Neural progenitor cell (in vitro differentiated cells): ENCODE measurements at places on chromosomes 1 and 21.

GRCh38 chr21:44054710-44055109, 42.6 kb downstream of the TRAPPC10 start:
- H3K27ac ChIP-seq: no peak overlapping the region
- H3K4me1 ChIP-seq: peaks cover 9% of the 10 kb centered on the region
- no peak for DNase-seq
- no peaks in the 10 kb centered on the region for H3K36me3 ChIP-seq
- no peak overlapping the region for H3K4me3 ChIP-seq

DNA sequence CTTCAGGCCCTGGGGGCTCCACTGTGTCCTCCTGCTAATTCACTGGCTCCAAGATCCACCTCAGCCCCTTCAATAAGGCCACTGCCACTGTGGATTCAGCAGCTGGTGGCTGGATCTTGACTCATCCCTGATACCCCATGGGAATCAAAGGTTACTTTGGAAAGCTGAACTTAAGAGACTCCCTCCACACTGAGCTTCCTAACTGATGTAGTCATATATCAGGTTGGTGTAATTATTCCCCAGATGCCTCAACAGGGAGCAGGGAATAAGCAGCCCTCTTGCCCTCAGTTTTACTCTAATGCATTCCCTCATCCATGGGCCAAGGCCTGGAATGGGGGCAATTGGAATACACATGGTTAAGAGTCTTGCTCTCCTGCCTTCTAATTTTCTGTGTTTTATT, 164.6 kb downstream of the FASLG start:
- H3K27me3 ChIP-seq: no peaks in the 10 kb centered on the region
- H3K36me3 ChIP-seq: no peaks in the 10 kb centered on the region
- DNase-seq: no peak
- no peak overlapping the region for H3K27ac ChIP-seq
- no peaks in the 10 kb centered on the region for H3K4me1 ChIP-seq

GRCh38 chr1:221141606-221142285, 262.5 kb downstream of the HLX start:
- no peak overlapping the region for H3K4me3 ChIP-seq
- H3K27me3 ChIP-seq: no peaks in the 10 kb centered on the region
- H3K36me3 ChIP-seq: no peaks in the 10 kb centered on the region
- no peaks in the 10 kb centered on the region for H3K4me1 ChIP-seq
- peak; percentile 61 for DNase-seq

GRCh38 chr21:44736291-44737004, 25.1 kb upstream of the TSPEAR start:
- DNase-seq: no peak
- H3K36me3 ChIP-seq: no peaks in the 10 kb centered on the region
- H3K27ac ChIP-seq: no peak overlapping the region
- no peak overlapping the region for H3K4me3 ChIP-seq

- H3K4me3 ChIP-seq: no peak overlapping the region
- H3K36me3 ChIP-seq: no peaks in the 10 kb centered on the region
- peaks cover 21% of the 10 kb centered on the region for H3K4me1 ChIP-seq
- H3K27me3 ChIP-seq: no peaks in the 10 kb centered on the region
- peak; percentile 48 for DNase-seq
- H3K27ac ChIP-seq: no peak overlapping the region
Observed at GRCh38 chr1:44244986-44245385, 31.7 kb downstream of the DMAP1 start.

DNA sequence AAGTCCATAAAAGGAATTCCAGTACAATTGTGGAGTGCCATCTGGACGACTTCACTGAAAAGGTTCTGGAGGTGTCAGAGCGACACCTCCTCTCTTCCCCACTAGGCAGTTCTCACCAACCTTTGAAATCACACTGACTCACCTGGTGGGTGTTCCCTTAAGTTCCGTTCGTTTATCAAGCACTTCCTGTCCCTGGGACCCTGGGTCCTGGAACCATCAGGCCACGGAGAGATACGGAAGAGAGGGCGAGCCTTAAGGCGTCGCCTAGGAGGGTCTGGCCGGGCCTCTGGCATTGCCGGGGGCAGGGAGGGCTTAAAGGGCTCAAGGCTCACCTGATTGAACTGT, 317 bp downstream of the SPAG17 start:
- no peak overlapping the region for H3K27ac ChIP-seq
- no peak for DNase-seq
- peak overlapping the region; percentile 59 for H3K4me3 ChIP-seq
- H3K27me3 ChIP-seq: no peaks in the 10 kb centered on the region

DNA sequence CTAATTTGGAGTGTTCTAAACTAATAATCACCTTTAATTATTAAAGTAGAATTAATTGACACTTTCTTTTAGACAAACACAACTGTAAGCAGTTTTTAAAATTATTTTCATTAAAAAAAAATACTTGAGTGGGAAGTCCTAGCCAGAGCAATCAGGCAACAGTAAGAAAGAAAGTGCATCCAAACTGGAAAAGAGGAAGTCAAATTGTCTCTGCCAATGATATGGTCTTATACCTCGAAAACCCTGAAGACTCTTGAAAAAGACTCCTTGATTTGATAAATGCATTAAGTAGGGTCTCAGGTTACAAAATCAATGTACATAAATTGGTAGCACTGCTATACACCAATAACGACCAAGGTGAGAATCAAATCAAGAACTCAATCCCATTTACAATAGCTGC, 83.0 kb upstream of the GADD45A start:
- H3K4me1 ChIP-seq: peaks cover 13% of the 10 kb centered on the region
- no peak overlapping the region for H3K4me3 ChIP-seq
- H3K27me3 ChIP-seq: no peaks in the 10 kb centered on the region
- no peak for DNase-seq

DNA sequence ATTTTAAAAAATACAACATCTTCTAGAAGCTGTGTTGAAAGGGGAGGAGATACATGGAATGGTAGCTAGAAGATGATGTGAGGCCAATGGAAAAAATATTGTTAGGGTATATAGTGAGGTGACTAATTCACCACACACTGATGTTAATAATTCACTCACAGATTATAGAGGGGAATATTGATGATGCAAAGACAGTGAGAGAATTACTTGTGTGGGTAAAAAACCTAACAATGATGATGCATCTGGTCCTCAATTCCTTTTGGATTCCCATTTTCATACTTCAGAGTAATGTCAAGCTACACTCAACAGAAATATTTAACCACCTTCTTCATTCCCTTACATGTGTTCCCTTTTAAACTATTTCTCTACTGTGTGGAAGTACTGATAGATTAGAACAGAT, 169.5 kb upstream of the DPYD start:
- H3K36me3 ChIP-seq: no peaks in the 10 kb centered on the region
- peaks cover 13% of the 10 kb centered on the region for H3K4me1 ChIP-seq
- H3K27ac ChIP-seq: no peak overlapping the region
- no peak for DNase-seq
- no peaks in the 10 kb centered on the region for H3K27me3 ChIP-seq

DNA sequence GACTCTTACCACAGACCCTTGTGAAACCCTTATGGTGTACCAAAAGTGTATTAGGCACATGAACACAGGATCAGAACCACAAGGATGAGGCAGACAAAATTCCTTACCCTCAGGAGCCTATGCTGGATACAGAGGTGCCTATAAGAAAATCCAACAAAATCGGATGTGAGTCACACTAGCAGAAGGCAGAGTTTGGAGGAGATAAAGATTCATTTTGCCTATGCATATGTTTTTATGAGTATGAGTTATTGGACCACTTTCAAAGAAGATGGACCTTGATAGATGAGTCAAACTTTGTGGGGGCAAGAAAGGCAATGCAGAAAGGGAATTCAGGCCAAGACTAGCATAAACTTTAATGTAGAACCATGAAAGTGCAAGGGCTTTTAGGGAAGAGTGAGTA, 17.0 kb downstream of the CAMK1G start:
- H3K36me3 ChIP-seq: no peaks in the 10 kb centered on the region
- no peak overlapping the region for H3K27ac ChIP-seq
- H3K4me3 ChIP-seq: no peak overlapping the region
- H3K4me1 ChIP-seq: peaks cover 7% of the 10 kb centered on the region
- DNase-seq: no peak

DNA sequence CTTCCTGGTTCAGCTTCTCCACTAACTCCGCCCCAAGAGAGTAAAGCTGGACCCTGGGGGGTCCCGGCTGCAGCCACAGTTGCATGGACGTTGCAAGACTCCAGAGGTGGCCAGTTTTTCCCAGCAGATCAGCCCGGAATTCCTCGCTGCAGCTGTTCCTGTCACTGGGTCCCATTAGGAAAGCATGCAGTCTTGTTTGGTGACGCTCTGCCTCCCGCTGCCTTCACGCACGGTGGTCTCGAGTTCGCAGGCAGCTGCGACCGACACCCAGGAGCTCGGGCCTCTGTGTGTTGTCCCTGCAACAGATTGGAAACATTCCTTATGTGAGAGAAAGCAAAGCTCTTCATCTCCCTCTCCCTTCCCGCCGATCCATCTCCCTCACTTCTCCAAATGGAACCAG, 162.8 kb downstream of the PRDM16 start:
- H3K36me3 ChIP-seq: no peaks in the 10 kb centered on the region
- no peaks in the 10 kb centered on the region for H3K27me3 ChIP-seq
- H3K27ac ChIP-seq: no peak overlapping the region
- no peak overlapping the region for H3K4me3 ChIP-seq

GRCh38 chr21:28380241-28380640, 612.4 kb downstream of the LTN1 start:
- H3K4me1 ChIP-seq: no peaks in the 10 kb centered on the region
- no peak for DNase-seq
- no peak overlapping the region for H3K4me3 ChIP-seq
- no peaks in the 10 kb centered on the region for H3K27me3 ChIP-seq
- no peaks in the 10 kb centered on the region for H3K36me3 ChIP-seq

GRCh38 chr1:101540161-101540560, 303.3 kb downstream of the S1PR1 start:
- H3K36me3 ChIP-seq: no peaks in the 10 kb centered on the region
- H3K4me3 ChIP-seq: no peak overlapping the region
- H3K27ac ChIP-seq: no peak overlapping the region
- no peaks in the 10 kb centered on the region for H3K27me3 ChIP-seq

DNA sequence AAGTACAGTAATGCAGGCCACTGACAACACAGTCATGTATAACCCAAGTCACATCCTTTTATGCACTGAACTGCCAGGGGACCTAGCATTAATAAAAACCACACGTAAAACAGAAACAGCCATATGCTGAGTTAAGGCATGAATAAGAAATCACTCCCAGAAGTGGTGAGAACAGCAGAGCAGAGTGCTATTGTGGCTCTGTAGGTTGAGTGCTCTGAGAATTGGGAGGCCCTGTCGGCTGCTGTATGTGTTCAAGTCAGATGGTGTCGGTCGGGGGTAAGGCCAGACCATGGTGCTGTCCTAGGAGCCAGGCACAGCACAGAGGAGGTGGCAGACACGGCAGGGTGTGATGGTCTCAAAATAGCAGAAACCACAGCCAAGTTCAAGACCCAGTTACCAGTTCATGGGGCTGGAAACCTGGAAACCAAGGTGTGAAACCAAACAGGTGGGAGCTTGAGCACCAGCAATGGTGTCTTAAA, 126.6 kb upstream of the COA6 start:
- no peak overlapping the region for H3K4me3 ChIP-seq
- H3K27ac ChIP-seq: no peak overlapping the region
- peaks cover 12% of the 10 kb centered on the region for H3K4me1 ChIP-seq

DNA sequence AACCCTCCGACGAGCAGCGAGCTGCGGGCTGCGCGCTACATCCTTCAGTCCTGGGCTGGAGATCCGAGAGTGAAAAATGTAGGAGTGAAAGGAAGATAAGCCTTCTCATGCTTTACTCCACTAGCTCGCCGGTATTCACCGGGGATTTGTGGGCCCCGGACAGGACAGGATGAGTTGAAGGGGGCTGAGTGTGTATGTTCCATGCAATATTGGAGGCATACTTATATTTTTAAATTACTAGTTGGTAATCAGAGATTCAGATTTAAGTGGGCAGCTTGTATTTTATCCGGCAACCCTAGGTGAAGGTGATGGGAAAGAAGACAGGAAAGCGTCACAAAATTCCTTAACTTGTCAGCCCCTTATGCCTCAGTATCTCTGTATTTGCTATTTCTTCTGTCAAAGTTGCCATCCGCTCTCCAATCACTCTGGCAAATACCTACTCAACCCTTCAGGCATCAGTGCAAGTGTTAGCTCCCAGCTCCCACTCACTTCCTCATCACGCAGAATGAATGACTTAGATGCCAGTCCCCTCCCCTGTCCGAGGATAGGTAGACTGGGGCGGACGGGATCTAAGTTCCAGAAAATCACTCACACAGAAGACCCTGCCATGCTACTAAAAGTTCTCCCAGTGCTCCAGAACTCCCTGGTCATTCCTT, 503 bp upstream of the PIGM start:
- DNase-seq: peak; percentile 36
- H3K4me3 ChIP-seq: peak overlapping the region; percentile 91
- H3K27me3 ChIP-seq: peaks cover 22% of the 10 kb centered on the region

DNA sequence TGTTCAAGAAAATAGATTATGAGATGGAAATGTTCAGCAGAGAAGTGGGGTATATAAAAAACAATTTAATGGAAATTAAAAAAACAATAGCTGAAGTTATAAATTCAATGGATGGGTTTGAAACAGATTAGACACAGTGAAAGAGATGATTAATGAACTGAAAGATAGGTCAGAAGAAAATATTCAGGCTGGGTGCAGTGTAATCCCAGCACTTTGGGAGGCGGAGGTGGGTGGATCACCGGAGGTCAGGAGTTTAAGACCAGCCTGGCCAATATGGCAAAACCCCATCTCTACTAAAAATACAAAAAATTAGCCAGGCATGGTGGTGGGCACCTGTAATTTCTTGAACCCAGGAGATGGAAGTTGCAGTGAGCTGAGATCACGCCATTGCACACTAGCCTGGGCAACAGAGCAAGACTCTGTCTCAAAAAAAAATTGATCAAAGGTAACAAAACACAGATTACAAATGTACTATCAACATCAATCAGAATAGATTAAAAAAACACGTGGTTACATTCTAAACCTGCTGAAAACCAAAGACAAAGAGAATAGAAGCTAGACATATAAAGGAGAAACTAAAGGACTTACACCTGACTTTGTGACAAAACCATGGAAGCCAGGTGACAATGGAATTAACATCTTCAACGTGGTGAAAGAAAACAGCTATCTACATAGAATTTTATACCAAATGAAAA, 4.8 kb upstream of the SUMO3 start:
- H3K36me3 ChIP-seq: no peaks in the 10 kb centered on the region
- H3K4me1 ChIP-seq: no peaks in the 10 kb centered on the region
- no peak overlapping the region for H3K4me3 ChIP-seq

DNA sequence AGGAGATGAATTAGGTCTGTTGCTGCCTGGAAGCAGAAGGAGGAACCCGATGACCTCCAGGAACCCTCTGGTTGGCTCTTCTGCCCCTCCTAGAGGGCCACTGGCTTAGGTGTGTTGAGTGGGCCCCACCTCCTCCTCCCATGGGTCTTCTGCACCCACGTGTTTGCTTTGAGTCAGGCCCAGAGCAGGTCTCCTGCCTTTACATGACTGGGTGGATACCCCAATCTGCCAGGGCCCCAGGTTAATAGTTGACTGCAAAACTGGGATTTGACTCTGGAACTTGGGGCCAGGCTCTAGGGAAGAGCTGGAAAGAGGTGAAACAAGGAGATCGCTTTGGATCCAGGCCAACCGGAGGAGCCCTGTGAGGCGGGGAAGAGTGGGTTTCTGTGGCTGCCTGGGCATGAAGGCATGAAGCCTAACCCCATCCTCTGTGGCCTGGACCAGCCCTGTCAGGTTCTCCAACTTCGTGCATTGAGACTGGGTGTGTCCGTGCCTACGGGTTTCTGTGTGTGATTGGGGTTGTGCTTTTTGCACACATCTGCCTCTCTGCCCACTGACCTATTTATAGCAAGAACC, 7.8 kb upstream of the LAD1 start:
- no peak overlapping the region for H3K27ac ChIP-seq
- H3K4me1 ChIP-seq: peaks cover 3% of the 10 kb centered on the region
- peaks cover 9% of the 10 kb centered on the region for H3K27me3 ChIP-seq
- H3K4me3 ChIP-seq: no peak overlapping the region

GRCh38 chr1:245156736-245157505, 2.1 kb downstream of the KIF26B start:
- DNase-seq: peak; percentile 54
- H3K4me1 ChIP-seq: peaks cover 20% of the 10 kb centered on the region
- peaks cover 76% of the 10 kb centered on the region for H3K27me3 ChIP-seq
